CD4-positive, alpha-beta T cell treated with Interleukin-12 subunit alpha and Interleukin-12 subunit beta, for 1 hour (primary cell): ENCODE measurements at places on chromosomes 1 and 21.

- DNase-seq = peak; percentile 17
Measured at GRCh38 chr1:200535605-200536004, 84.9 kb downstream of the KIF14 start.

DNA sequence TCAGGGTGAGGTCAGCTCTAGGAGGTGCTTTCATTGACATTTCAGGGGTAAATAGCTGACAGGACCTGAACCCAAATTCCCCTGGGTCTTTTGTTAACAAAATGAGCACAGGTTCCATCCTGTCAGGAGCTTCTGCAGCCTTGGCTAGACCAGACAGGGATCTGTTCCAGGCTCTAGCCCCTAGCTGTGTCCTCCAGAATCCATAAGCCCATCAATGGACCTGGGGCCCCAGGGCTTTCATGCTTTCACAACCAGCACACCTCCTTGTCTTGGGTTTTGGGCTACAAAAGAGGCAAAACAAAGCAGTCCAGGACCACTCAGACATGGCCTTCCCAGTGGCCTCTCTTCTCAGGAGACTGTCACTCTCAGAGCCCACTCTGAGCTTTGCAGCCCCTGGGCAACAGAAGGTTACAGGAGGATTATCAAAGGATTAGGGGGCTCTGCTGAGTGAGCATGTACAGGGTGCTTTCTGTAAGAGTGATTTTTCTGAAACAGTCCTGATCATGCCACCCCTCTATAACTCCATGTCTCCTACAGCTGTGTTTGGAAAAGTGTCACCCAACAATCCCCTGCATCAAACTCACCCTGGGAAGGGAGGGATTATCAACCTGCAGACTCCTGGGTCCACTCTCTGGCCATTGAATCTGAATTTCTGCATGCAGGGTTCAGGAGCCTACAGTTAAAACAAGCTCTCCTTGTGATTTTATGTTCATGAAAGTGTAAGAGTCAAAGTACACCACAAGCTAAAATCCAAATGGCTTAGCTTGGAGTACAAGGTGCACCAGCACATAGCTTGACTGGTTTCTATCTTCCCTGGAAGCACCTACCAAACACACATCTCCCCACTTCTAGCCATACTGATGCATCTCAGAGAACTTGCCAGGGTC is 67.7 kb upstream of the GCLM start:
- no peak for DNase-seq

GRCh38 chr1:230696722-230697437 is 17.0 kb downstream of the AGT start:
- DNase-seq = no peak

DNA sequence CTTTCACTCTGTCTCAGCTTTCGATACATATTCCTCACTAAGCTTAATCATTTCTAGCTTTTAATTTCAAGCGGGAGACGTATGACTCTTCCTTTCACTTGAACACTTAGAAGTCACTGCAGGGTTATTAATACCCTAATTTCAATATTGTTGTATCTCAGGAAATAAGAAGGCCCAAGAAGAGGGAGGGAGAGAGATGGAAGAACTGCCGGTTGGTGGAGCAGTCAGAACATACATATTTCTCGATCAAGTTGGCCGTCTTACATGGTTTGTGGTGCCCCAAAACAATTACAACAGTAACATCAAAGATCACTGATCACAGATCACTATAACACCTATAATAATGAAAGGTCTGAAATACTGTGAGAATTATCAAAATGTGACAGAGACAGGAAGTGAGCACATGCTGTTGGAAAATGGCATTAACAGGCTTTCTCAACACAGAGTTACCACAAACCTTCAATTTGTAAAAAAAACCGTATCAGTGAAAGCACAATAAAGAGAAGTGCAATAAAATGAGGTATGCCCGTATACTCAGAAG is 145.4 kb upstream of the HP1BP3 start:
- peak; percentile 17 for DNase-seq

DNA sequence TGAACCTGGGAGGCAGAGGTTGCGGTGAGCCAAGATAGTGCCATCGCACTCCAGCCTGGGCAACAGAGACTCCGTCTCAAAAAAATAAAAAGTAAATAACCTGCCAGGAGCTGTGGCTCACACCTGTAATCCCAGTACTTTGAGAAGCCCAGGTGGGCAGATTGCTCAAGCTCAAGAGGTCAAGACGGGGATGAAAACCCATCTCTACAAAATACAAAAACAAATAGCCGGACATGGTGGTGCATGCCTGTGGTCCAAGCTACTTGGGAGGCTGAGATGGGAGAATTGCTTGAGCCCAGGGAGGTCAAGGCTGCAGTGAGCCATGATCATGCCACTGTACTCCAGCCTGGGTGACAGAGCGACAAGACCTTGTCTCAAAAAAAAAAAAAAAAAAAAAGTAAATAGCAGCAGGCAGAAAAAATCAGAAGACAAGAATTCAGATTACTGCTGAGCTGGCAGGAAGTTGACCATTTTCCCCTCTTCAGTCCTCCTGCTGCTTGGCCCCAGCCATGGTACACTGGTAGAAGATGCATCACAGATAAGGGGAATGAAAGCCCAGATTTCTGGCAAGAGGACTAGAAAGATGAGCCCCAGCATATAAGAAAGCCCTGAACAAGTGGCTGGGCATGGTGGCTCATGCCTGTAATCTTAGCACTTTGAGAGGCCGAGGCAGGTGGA is 97.6 kb downstream of the TOMM20 start:
- DNase-seq = no peak

DNA sequence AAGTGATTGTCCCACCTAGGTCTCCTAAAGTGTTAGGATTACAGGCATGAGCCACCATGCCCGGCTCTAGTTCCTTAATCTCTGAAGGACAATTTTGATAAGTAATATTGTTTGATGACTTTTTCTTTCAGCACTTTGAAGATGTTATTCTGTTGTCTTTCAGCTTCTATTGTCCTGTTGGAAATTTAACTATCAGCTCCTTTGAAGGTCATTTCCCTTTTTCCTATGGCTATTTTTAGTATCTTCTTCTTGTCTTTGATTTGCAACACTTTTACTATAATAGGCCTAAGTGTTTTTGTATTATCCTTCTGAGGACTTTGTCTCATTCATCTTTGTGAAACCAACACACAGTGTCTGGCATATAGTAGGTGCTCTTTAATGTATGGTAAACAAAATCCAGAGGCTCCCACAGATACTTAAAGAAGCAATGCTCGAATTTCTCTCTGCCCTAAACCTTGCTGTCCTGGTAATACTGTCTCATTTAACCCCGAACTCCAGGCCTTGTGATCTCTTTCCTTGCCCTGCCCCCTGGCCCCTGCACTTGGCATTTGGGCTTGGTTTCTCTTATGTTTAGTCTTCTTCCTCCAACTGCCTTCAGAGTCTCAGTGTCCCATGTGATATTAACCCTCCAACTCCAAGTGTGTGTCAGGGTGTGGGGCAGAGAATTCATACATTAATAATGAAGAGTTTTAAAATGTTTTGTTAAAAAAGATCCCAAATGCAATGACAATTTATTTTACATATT is 19.0 kb upstream of the AGO1 start:
- DNase-seq = no peak

- DNase-seq = no peak
Measured at GRCh38 chr1:183349201-183349711, 68.9 kb downstream of the NMNAT2 start.

DNA sequence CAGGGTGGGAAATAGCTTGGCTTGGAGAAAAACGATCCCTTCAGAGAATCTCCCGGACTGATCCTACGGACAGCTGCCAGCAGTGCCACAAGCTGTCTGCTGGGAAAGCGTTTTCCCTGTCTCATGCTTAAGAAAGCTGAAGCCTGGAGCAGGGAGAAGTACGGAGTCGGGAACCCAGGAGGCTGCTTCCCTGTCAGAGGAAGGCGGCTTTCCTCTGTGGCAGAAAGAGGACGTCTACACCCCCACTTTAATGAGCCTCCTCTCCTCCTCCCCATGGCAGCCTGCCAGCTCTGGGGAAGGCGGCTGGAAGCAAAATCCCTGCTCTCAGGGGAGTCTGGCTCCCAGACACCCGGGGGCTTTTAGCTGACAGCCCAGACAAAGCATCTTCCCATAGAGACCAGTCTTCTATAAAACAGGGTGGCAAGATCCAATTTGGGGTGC is 7.3 kb downstream of the KIF21B start:
- DNase-seq = no peak

- DNase-seq = no peak
Measured at GRCh38 chr1:115826628-115827027, 14.3 kb downstream of the NHLH2 start.
